Frontal cortex (tissue), 4 donors: ENCODE measurements at places on chromosomes 1 and 21. TPM values are rescaled to one million over a fixed set of nuclear protein-coding genes. Genes with fewer than 3 reads are reported as not detected.

GRCh38 chr1:233328142-233328921 is 808 bp downstream of the MAP3K21 start:
- peak; percentile 29 for DNase-seq

DNA sequence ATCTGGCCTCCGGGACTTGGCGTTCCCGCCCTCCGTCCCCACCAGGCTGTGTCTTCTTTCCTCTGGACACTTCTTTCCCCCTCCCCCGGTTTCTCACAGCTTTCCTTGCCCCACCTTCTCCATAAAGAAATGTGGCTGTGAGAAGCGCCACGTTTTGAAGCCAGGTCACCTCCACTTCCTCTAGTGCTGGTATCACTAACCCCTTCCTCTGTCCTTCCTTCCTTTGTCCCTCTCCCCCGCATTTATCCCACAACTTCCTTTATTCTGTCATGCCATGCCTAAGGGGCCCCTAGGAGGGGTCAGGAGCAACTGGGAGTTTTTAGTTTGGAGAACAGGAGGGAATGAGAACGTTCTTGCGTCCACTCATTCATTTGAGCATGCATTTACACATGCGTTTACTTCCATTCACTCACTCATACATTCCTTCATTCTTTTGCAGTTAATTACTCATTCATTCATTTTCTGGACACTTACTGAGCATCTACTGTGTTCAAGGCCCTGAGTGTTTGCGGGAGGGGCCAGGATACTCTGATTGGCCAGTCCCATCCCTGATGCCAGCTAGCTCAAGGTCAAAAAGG is 5.0 kb upstream of the ACOT11 start:
- no peak for DNase-seq

- DNase-seq = no peak
Measured at GRCh38 chr1:82052563-82052962, 251.8 kb downstream of the ADGRL2 start.

LMOD1 gene
- total RNA-seq = 0.41 TPM

S100A7 gene
- not detected for total RNA-seq
